ENCODE measurements at places on chromosomes 3 and 15.

DNA sequence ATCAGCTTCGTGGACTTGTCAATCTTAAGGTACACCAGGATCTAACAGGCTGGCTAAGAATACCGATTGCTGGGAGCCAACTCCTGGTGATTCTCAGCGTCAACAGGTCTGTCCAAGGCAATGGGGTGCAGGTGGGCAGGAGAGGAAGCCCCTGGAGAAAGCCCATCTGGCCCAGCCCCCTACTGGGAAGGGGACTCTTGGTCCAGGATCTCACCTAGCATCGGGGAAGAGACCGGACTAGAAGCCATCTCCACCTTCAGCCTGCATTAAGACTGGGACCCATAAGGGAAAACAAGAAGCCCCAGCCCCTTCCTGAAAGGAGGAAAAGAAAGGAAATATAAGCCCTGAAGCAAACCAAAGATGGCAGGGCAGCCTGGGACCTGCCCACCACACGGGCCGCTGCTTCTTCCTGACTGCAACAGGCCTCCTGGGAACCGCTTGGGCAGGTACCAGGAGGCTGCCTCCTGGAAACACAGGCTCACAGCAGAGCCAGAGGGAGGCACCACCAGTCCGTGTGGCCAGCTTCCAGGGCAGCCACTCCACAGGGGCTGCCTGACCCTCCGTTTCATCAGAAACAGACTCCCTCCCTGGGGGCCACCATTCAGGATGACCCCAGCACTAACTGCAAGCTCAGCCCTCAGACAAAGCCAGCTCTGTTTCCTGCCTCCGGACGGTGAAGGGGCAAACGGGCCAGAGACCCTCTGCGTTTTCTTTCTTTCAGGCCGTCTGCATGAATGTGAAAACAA is 100.2 kb downstream of the LRIG1 start:
- DNase-seq: no peak

GRCh38 chr3:66438046-66438445 is 62.8 kb downstream of the LRIG1 start:
- no peak for DNase-seq

DNA sequence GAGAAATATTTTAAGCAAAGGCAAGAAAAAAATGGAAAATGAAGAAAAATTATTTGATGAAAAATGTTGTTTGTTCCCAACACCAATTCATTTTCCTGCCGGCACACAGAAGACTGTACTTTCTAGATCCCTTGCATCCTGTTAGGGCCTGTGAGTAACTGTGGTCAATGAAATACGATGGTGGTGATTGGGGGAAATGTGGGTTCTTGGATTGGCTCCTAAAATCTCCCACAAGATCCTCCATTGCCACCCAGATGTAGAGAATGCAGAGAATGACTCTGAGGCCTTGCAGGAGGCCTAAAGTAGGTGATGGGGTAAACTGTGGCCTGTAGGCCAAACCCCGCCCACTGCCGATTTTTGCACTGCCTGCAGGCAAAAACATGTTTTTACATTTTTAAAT is 46.3 kb upstream of the C3orf70 start:
- no peak for DNase-seq

- no peak for DNase-seq
Observed at GRCh38 chr15:101027920-101028319, 108.8 kb downstream of the LRRK1 start.

DNA sequence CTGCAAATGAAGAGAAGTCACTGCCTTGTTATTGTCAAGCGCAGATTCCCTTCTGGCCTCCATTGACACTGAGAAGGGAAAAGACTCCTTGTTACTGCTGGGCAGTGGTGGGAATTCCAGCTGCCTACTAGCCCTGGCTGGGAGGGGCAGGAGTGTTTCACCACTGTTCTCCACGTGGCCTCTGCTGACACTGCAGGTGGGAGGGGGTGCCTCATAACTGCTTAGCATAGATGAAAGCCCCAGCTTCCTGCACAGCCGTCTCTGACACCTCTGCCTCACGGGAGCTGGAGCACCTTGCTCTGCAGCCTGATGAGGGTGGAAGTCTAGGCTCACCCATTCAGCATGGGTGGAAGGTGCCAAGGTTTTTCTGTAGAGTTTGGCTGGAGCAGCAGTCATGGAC is 52.1 kb downstream of the TM2D3 start:
- DNase-seq: peak; percentile 55

- DNase-seq: no peak
Observed at GRCh38 chr3:31629054-31629453, 96.3 kb downstream of the STT3B start.

DNA sequence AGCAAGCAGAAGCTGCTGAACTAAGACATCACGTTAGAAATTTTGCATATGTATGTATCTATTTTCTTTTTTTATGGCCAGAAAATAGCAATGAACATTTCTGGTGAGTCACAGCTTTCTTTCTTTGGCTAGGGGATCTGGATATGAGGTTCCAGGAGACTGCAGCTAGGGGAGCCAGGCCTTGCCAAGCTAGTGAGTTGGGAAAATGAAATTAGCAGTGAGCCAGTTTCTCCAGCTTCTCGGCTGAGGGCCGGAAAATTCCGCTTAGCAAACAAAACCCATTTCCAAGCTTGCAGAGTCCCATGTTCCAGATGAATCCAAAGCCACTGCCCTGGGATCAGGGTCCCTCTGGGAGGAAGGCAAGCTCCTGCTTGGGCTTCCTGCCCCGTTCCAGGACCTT is 137.6 kb downstream of the SRGAP3 start:
- DNase-seq: no peak

- DNase-seq: no peak
Observed at GRCh38 chr3:58198804-58199203, 12.0 kb downstream of the DNASE1L3 start.

DNA sequence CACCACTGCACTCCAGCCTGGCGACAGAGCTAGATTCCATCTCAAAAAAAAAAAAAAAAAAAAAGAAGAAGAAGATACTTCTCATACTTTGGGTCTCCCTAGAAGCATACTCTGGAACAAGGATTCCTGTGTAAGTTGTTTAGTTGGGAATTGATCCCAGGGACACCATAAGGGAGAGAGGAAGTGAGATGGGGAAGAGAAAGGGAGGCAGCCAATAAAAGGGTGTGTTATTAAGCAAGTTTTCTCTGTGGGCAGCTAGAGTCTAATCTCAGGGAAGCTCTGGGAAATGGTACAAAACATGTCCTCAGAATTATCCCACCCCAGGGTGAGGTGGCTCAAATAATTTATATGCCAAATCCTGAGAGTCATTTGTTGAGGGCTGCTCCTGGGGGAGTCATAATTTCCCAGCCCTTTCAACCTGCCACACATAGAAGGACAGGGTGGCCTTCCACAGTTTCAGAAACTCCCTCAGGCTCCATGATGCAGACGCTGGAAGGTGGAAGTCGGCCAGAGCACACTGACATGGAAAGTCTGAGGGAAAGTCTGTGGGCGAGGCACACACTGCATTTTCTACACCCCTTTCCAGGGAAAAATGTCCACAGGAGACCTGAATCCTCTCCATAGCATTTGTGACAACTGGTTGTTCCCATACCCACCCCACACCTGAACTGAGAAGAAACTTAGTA is 86.4 kb upstream of the SLC4A7 start:
- DNase-seq: no peak

DNA sequence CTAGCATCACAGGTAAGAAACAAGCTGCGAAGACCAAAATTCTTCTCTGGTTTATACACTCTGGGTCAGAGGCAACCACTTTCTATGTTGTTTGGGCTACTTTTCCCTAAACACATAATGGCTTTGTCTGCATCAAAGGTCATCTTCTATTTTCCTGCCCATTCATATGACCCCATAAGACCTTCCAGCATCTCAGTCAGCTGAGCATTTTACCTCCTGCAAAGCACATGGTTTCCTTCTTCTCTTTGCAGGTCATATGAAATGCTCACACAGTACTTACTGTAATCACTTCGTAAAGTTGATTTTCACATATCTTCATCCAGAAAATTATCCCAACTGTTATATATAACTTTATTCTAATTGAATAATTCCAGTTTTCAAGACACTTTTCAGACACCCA is 34.8 kb downstream of the LIPC start:
- DNase-seq: no peak

GRCh38 chr15:88932271-88932874 is 19.2 kb upstream of the MFGE8 start:
- DNase-seq: no peak

DNA sequence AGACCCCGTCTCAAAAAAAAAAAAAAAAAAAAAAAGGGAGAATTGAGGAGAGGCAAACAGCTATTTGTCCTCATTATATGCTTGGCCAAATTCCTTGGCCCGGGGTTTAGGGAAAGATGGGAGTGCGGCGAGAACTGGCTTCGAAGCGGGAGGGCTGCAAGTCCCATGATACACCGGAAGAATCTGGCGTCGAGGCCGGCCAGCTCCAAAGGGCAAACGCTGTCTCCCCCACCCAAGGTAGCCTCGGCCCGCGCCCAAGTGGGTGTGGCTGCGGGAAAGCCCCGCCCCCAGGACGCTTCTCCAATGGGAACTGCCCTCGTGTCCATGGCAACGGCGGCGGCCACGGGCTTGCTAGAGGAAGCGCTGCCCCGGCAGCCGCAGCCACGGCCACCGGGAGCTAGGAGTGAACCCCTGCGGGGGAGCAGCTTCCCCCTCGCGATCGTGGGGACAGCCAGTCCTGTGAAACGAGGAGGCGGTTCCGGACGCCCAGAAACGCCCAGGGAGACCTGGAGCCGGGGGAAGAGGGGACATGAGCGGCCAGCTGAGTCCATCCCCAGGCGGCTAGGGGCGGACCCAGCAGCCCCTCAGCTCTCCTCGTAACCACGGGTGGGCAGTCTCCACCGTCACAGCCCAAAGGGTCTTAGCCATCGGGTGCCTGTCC is at the start of gene TTLL13:
Gene TTLL13 (plus strand): TSS at position 354 of the 661 bp plus-strand sequence. CDS start 1,075 bp downstream, outside the sequence.
- peak; percentile 96 for DNase-seq

DNA sequence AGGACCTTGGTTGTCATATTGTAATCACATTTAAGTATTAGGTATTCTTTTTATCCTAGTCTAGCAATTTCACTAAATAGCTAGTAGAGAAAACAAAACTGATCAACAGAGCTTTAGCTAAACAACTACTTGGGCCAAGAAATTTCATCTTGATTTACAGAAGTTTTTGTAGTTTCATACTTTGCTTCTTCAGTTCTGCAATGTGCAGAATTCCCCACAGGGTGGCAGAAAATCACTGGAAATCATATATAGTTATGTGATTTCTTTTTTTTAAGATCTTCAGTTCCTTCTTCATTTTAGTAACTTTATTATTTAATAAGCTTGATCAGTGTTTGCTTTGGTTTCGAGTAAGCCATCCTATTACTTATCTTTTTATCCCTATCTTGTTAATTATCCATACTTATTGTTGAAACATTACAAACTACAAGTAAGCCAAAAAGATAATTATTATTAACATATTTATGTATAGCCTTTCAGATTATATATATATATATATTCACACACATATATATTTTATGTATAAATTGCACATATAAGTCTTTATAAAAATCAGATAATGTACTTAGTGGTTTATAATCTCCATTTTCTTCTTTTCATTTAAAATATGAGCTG is 2.2 kb upstream of the BNIP2 start:
- DNase-seq: peak; percentile 60

DNA sequence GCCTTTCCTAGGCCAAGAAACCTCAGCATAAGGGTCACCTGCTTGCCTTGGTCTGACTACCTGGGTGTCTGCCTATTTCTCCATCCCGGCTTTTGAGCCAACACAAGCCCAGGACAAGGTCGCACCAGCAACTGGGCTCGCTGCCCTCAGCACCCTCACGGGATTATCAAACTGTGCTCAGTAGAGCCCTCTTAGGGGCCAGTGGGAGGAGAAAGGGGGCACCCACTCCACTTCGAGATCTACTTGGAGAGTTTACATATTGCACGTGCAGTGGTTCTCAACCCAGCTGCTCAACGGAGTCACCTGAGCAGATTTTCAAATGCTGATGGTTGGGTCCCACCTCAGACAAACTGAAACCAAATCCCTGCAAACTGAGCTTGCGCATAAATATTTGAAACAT is 31.1 kb downstream of the TSPAN3 start:
- no peak for DNase-seq

GRCh38 chr15:85849946-85850345 is 55.2 kb upstream of the KLHL25 start:
- no peak for DNase-seq

GRCh38 chr3:136583823-136584222 is 168.4 kb downstream of the STAG1 start:
- no peak for DNase-seq

DNA sequence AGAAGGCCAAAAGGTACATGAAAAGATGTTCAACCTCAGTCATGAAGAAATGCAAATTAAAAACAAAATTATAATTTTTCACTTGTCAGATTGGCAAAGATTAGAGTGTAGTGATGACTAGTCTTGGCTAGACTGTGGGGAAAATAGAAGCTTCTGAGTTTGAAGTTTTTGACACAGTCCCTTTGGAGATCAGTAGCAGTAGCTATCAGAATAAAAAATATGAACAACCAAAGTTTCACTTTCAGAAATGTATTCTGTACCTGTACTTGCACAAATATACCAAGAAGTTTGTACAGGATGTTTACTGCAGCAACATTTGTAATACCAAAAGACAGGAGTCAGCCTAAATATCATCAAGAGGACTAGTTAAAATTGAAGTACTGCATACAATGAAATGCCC is 14.1 kb downstream of the ATP2C1 start:
- DNase-seq: no peak

- no peak for DNase-seq
Observed at GRCh38 chr3:130925628-130926027, 31.7 kb downstream of the ATP2C1 start.

DNA sequence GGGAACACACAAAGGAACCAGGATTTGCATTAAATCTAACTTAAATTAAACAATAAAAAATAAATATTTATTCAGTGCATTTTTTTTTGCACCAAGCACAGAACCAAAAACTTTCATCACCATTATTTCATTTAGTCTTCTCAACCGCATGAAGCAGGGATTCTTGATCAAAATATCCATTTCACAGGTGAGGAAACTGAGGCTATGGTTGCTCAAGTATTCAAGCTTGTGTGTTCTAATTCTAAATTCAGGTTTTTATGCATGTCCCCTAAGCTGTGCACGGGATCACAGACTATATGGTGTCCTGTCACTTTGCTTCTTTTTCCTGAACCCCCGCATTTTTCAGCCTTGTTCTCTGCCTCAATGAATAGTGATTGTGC is 64.3 kb upstream of the BCL6 start:
- no peak for DNase-seq

DNA sequence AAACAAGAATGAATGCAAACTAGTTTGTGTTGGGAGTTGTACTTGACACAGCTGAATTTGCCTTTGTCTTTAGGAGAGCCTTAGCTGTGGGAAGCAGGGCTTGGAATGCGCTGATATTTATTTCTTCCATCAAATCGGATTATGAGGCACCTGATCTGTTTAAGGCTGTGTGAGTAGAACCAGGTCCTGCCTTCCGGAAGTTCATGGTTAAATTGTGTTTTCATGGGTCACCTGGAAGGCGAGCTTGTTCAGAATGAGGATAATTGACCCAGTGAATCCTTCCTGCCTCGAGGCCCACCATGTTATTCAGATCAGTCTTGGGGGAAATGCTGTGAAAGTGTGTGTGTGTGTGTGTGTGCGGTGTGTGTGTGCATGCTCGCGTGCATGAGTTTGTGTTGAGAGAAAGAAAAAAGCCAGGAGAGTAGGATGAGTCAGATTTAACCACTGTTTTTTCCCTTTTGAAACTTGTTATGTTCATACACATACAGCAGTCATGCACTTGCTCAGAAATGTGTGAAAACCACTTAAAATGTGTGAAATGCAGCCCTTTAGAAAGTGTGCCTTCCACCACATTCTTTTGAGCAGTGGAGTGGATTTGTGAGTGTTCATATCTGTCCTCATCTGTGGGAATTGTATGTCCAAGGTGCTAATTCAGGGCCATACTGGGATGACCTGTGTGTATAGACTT is 36.7 kb downstream of the SMAD3 start:
- peak; percentile 50 for DNase-seq

- no peak for DNase-seq
Observed at GRCh38 chr15:33197636-33198035, 3.1 kb upstream of the FMN1 start.
